NCI-H1436 treated with DMSO at 0.1 percent for 48 hours (cell line): ENCODE measurements at places on chromosomes 2 and 18.
A peak's percentile ranks its signal among the peaks of the same experiment; 100 is the strongest.

DNA sequence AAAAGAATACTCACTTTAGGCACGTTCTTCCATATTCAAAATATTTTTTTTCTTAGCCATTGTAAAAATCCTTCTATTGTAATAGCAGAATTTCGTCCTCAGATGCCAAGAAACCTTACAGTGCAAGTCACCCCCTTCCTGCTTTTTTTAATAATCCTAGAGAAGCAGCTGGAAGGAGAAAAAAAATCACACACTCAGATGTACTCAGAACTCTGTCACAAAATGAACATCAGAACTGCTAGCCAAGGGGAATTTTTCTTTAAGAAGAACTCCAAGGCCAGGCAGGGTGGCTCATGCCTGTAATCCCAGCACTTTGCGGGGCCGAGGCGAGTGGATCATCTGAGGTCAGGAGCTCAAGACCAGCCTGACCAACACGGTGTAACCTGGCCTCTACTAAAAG, 127.3 kb upstream of the SPATS2L start:
- DNase-seq = no peak

GRCh38 chr2:119223521-119224390, at the start of gene STEAP3:
Gene STEAP3, plus strand, starts transcription at chr2:119223834. Its CDS starts 7,179 bp downstream, at chr2:119231013.
- no peak for DNase-seq

GRCh38 chr2:48109491-48110204, 203.3 kb upstream of the FBXO11 start:
- DNase-seq = no peak

DNA sequence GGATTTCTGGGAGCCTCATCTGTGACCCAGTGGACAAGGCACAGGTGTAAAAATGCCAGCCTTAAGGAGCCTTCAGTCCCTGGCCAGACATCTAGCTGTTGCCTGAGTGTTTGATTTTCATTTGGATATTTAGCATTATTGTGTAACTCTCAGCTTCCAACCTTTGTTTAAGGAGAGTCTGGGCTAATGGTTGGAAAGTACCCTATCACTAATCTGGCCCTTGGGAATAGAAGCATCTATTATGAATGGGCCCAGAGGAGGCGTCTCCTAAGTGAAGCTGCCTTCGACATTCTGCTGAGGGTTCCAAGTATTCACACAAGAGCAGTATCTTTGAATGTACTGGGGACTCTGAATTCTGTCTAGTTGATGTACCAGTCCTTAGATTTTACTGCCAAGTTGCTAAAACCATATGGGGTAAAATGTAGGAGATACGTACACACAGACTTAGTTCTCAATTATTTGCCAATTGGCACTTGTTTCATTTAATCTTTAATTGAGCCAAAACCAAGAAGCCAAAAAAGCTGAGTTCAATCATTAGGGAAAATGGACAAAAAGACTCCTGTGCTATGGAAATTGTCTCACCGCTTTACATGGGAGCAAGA, 7.2 kb upstream of the ANKRD29 start:
- DNase-seq = no peak

- DNase-seq = no peak
Observed at GRCh38 chr18:77567205-77567604, 317.6 kb downstream of the GALR1 start.

DNA sequence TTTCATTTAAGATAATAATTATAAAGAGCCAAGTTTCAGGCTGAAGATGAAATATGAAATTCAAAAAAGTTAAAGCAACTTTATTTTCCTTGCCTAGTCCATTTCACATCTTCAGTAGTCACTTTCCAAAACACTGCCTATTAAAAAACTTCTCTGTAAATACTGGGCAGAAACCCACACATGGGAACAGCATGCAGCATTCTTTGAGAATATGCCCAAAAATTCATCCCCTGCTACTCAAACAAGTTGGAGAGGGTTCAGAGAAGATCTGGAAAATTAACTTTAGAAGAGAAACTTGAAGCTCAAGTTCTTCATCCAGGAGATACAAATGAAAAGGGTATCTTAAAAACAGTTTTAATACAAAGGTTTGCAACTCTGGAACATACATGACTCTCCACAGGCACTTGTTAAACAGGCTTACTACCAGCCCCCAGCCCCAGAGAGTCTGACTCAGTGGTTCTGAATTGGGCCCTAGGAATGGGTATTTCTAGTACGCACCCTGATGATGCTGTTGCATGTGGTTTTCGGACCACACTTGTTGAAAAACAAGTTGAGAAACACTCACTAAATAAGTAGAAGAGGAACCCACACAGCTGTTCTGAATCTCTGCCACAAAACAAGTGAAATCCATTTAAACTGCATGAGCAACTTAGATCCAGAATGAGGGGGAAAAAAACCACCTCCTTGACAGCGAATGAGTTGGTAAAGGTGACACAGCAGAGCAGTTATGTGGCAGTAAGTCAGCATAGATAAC, 329.1 kb downstream of the SATB2 start:
- DNase-seq = no peak

GRCh38 chr18:23943104-23943503, 71.5 kb upstream of the TTC39C start:
- no peak for DNase-seq

GRCh38 chr18:62186499-62186773, 420 bp downstream of the PIGN start:
- DNase-seq = no peak

DNA sequence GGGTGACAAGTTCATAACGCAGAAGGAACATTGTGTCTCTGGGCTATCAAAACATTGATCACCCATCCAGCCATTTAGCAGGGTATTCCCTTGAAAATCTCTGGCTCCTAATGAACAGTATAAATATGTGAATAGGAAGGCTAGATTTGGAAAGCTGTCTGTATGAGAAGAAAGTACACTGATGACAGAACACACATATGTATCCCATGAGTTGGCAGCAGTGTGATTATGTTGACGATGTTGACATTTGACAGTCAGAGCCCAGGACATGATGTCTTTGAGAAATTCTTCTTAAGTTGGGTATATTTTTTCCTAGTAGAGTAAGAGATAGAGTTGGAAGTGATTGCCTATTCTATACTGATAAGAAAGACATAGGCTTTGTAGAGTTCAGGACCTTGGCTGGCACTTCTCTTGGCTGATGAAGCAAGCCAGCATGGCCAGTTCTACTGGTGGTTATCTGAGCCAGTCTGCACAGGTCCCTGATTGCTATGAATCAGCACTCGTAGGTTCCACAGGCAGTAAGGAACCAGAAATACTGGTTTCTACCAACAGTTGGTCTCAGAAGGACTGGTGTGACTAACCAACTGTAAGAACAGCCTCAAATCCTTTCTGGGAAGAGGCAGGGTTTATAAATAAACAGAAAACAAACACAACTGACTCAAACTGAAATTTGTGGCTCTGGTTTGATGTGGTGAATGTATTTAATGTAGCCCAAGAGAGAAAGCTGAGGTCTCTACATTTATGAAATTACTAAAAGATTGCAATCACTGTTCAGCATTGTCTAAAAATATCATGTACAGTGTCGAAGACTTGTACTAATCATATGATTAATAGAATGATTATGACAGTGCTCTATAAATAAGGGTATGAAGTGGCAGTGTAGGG, 43.9 kb upstream of the RAPH1 start:
- DNase-seq = no peak

DNA sequence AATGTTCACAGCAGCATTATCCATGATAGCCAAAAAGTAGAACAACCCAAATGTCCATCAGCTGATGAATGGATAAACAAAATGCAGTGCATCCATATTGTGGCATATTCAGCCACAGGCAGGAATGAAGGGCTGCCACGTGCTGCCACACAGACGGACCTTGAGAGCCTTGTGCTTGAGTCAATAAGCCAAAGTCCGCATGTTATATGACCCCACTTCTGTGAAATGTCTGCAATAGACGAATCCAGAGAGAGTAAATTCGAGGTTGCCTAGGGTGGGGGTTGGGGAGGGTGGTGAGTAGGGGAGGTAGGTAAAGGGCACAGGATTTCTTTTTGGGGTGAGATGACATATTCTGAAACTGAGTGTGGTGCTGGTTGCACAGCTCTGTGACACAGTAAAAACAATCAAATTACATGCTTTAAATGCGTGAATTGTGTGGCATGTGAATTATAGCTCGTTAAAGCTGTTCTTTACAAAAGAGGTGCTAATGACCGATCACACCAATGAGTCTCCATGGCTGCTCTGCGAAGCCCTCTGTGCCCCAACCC, 38.9 kb upstream of the LDLRAD4 start:
- no peak for DNase-seq

- DNase-seq = no peak
Observed at GRCh38 chr2:17422061-17422460, 96.2 kb downstream of the RAD51AP2 start.

DNA sequence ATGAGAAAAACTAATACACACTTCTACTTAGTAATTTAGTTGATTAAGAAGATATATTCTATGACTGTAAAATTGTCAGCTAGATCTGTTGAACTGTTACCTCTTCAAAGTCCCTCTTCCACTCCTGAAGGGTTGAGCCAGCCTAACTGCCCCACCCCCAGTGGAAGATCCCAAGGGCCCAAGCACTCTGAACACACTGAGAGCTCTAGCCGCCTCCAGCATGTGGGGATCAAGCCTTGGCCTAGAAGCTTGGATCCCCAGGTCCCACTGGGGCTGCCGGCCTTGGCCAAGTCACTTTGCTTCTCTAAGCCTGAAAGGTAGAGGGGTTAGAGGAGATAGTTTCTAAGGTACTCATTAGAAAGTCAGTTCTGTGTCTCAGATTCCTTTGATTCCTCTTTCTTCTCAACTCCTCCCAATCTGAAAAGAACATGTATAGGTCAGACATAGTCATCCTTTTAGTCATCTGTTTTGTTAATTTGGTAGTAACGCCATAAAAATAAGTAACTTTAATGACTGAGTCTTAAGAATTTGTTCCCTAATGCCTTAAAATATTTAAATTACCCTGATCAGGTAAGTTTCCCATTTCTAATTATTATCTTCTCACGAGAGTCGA, 5.6 kb downstream of the CPSF3 start:
- no peak for DNase-seq

DNA sequence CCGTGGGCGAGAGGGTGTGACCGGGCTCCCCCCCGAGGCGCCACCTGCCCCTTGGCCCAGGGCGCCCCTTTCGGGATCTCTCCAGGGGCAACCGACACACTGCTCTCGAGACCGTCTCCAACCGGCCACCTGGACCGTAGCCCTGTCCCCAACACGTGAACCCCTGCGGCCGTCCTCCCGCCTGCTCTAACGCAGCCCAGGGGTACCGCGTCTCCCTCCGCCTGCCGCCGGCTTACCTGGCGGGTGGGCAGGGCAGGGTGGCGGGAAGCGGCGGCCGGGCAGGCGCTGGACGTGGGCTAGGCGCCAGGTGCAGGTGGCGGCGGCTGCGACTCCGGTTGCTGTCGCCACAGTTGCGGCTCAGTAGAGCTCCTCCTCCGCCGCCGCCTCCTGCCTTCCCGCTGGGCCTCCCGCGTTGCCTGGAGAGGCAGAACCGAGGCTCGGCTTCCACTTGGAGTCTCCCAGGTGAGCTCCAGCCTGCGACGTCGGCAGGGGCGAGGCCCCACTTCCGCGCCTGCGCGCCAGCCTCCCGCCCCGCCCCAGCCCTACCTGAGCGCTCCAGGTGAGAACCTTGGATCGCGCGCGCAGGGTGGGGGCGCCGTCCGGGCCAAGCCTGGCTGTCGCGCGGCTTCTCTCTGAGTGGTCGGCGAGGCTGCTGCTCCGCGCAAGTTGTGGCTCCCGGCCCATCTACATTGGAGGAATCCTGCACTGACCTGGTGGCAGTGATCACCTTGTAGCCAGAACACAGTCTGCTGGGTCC, at the start of gene GALNT3:
Gene GALNT3, minus strand, starts transcription at position 469 of the 757 bp plus-strand sequence. CDS start 23,547 bp downstream, outside the sequence.
- no peak for DNase-seq

- no peak for DNase-seq
Observed at GRCh38 chr18:13300029-13300428, 81.5 kb downstream of the LDLRAD4 start.

- DNase-seq = no peak
Observed at GRCh38 chr2:223797811-223798721, 39.3 kb downstream of the AP1S3 start.

- no peak for DNase-seq
Observed at GRCh38 chr2:226887940-226888339, 52.1 kb downstream of the RHBDD1 start.

DNA sequence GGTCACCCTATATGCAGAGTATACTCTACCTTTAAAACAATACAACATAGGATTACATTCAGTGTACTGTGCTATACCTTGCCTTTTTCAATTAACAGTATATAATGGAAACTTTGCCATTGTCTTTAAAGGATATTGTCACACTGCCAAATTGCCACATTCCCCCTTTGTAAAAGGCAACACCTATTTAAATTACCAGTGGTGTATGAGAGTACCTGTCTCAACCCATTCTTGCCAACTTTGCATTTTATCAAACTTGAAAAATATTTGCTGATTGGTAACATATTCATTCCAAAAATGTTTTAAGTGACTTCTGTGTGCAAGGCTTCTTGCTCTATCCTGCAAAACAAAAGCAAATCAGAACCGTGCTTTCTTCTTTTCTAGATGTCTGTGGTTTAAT, 92.9 kb downstream of the FMNL2 start:
- no peak for DNase-seq

DNA sequence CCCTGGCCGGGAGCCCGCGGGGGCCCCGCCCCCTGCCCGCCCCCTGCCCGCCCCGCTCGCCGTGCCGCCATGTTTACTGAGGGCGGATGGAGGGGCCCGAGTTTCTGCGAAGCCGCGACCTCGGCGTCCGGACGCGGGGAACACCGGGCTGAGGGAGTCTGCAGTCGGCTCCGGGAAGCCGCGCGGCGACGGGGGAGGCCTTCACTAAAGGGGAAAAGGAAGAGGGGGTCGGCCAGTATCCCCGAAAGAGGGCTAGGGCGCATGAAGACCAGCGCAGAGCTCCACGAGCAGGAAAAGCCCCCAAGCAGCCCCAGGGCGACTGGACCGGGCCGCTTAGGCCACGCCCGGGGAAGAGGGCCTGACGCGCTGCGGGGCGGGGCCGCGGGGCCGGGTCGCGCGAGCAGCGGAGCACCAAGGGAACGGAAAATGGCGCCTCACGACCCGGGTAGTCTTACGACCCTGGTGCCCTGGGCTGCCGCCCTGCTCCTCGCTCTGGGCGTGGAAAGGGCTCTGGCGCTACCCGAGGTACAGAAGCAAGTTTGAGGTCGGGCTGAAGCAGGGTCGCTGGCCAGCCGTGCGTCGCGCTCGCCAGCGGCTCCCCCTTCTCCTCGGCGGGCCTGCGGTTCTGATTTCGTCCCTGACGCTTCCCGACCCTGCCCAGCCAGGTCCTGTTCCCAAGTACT, at the start of the genes ATRAID and SLC5A6:
Gene ATRAID, plus strand, starts transcription at position 99 of the 683 bp plus-strand sequence. Its CDS starts 328 bp downstream, at position 427.
Gene SLC5A6, minus strand, starts transcription at position 326 of the 683 bp plus-strand sequence. CDS start 4,618 bp downstream, outside the sequence.
- DNase-seq = peak; percentile 14

GRCh38 chr2:159553727-159554126, 62.6 kb downstream of the BAZ2B start:
- DNase-seq = no peak

DNA sequence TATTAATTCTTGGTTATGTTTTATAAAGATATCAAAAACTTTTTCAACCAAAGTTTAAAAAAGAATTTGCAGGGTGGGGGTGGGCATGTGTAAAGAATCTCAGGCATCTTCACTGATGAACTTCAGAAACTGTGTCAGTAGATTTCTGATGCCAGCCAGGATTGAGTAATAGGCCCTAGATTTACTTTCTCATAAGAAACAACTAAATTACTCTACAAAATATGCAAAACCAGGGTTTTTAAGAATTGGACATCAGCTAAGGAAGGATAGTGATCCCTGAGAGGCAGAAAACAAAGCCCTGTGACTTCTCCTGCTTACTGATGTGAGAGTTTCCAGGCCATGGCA, 11.9 kb upstream of the IL1R1 start:
- DNase-seq = no peak

- no peak for DNase-seq
Observed at GRCh38 chr2:198017068-198017467, 212.7 kb downstream of the PLCL1 start.
